ENCODE measurements at places on chromosomes 5 and 9.

- DNase-seq: peak; percentile 54
These were observed 1.4 kb upstream of the HSDL2 start for GRCh38 chr9:112378328-112379176.

DNA sequence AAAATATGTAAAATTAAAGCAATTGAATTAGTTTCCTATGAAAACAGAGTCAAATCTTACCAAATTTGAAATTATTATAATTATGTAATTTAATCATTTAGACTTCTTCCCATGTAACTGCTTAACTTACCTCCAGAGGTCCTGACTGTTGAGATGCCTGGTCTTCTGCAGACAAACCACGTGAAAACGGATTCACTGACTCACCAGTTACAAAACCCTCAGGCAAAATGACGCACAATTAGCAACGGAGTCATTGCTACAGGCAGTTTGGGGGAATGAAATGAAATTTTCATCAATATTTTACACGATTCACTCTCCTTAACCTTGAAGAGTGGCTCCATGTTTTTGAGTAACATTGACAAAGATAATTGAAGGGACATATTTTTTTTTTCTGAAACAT is 460.8 kb downstream of the MTRR start:
- no peak for DNase-seq

DNA sequence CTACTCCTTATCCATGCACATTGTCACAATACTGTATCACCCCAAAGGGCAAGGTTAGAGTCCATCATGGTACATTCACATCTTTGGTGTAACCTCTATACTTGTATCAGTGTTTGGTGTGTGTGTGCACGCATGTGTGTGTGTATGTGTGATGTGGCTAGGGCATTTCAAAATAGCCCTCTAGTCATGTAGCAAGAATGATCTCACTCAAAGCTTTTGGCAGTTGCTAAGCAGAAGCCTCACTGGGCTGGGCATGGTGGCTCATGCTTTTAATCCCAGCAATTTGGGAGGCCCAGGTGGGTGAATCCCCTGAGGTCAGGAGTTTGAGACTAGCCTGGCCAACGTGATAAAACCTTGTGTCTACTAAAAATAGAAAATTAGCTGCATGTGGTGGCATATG is 245.3 kb downstream of the ADGRV1 start:
- DNase-seq: no peak

- DNase-seq: no peak
These were observed 167.1 kb downstream of the CD180 start for GRCh38 chr5:67029481-67029880.

- peak; percentile 39 for DNase-seq
These were observed 7.6 kb downstream of the CRAT start for GRCh38 chr9:129102791-129103594.

Measured in activated T-cell treated with anti-CD3 and anti-CD28 coated beads, Interleukin-2, amount 50 U/mL, for 24 hours (primary cell).